ENCODE measurements at places on chromosomes 1 and 21.

DNA sequence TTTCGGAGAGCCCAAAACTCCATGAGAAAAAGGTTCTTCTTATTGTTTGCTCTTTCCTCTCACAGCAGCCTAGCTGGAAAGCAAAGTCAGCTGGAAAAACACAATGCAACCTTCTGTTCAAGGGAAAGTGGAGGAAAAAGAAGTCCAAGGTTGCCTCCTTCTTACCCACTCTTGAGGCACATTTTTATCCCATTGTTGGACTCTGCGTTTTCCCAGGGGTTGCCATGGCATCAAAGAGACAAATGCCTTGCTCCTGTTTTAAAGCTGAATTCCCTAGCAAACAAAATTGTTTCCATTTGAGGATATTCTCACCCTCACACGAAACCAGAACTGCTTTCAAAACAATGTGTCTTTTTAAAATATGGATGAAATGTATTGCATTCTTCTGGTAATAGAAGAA lies 45.1 kb upstream of the PALMD start:
- no peak for DNase-seq

GRCh38 chr1:47761974-47762373 lies 235.2 kb downstream of the TRABD2B start:
- no peak for DNase-seq

DNA sequence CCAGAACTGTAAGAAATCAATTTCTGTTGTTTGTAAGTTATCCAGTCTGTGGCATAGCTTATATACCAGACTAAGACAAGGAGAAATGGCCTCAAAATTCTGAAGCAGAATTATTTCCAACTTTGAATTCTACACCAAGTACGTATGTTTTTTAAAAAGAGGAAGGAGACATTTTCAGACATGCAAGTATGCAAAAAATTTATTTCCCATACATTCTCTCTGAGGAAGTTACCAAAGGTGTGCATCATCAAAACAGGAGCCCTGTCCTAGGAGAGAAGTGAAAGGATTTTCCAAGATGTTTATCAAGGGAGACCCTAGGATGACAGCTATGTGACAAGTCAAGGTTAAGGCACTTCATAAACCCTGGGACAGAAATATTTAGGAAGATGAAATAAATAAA lies 49.3 kb upstream of the RABGAP1L start:
- no peak for DNase-seq

GRCh38 chr1:29033829-29034466 lies 89.8 kb downstream of the TMEM200B start:
- DNase-seq = no peak
